Stimulated activated CD8-positive, alpha-beta memory T cell treated with anti-CD3 and anti-CD28 coated beads, Interleukin-15, amount 100 ng/mL, for 24 hours (primary cell): ENCODE measurements at places on chromosomes 1 and 21.

DNA sequence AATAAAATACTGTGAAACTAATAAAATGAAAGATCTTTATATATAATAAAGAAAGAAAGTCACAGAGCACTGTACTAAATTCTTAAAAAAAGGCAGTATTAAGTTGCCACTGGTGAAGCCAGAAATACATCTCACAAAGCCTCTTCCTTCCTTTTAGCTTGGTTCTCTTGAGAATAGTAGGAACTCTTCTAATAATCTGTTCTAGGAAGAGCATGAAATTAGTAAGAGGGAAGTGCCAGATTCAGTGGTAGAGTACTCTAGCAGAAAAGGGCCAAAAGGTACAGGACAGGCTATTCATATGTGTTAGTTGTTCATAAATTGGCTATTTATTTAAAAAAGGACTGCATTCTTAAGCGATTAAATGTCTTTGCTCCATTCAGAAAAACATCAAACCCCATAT, 33.7 kb downstream of the CTTNBP2NL start:
- no peak for DNase-seq

- DNase-seq = no peak
Observed at GRCh38 chr1:9822897-9823692, 670 bp downstream of the CLSTN1 start.

DNA sequence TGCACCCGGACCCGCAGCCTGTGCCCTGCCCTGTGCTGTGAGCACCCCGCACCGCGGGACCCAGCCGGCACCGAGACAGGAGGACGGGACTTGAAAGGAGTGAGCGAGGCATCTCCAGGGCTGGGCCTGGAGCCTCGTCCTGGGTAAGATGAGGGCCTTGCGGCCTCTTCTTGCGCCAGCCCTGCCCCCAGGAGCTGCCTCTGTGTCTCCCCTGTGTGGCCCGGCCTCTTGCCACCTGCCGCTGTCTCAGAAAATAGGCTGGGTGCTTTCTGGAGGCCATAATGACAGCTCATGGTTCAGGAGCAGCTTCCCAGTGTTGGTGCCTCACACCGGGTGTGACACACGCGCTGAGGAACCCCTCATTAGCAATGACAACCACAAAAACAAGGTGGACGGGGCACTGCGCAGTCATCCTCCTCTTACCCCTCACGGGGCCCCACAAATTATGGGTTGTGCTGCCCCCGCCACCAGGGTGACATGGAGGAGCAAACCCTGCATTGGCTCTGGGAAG, 161.5 kb upstream of the C1orf174 start:
- no peak for DNase-seq

DNA sequence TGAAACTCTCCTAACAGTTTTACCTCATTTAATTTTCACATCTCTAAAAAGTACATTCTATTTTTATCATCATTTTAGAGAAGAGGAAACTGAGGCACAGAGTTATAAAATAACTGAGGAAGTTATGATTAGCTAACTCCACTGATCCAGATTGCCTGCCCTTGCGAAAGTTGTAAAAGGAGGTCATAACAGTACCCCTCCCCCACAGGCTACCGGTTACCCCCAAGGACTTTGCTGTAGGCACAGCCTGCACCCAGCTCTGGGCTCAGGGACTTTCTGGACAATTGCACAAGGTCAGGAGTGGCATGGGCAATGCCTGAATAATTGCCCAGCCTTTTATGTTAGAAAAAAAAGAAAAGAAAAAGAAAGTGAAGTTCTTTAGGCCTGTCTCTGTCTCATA, 22.7 kb downstream of the PIGM start:
- DNase-seq = no peak

- no peak for DNase-seq
Observed at GRCh38 chr21:45888386-45889009, 93.1 kb upstream of the COL6A1 start.

DNA sequence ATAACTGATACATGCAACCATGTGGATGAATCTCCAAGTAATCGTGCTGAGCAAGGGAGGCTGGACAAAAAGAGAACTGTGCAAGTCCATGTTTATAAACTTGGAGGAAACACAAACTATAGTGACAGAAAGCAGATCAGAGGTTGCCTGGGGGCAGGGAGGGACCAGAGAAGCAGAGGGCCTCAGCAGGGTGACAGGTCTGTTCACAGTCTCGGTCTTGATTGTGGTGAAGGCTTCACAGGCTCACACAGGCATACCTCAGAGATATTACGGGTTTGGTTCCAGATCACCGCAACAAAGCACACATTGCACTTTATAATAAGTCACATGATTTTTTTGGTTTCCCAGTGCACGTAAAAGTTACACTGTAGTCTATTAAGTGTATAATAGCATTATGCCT, 28.5 kb downstream of the ACOT7 start:
- DNase-seq = no peak

DNA sequence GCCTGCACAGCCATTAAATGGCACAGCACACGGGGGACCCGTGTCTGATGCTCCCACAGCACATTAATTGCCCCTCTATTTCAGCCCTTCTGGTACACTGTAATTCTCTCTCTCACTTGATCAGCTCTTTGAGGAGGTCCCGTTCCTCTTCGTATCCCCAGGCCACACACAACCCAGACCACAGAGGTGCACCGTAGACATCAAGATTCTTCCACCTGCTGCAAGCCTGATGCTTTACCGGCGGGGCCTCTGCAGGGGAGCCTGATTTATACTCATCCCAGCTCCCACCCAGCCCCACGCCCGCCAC, 759 bp downstream of the SMYD3 start:
- no peak for DNase-seq

GRCh38 chr1:24255226-24255625, 63.9 kb upstream of the GRHL3 start:
- no peak for DNase-seq

DNA sequence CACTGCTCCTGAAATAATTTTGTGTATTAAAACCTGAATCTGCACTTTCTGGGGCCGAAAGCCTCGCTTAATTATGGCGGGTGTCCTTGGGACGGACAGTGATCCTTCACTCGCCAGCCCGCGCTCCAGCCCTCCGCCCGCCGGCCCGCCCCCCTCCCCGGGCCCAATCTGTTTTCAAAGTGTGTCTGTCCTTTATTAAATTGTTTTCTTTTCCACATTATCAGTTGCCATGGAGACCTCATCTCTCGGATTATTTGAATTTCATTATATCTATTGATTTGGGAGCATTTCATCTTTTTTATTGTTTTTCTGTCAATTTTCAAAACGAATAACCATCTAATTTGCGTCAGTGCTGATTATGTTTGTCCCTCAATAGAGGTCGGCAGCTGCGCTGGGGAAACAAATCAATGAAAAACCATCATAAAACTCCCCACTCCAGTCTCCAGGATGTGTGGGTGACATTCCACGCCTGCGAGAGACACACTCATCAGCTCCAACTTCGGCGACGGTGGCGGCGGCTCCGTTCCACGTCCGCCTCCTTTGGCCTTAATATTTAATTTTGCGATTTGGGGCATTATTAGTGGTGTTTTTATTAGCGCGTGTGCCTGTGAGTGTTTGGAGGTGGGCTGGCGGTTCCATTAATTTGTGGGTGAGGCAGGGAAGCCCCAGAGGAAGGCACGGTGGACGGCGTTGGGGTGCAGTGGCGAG, 123.9 kb downstream of the CASZ1 start:
- no peak for DNase-seq

GRCh38 chr1:19909971-19910370, 13.4 kb downstream of the PLA2G2E start:
- no peak for DNase-seq

- no peak for DNase-seq
Observed at GRCh38 chr1:60423146-60423780, 349.7 kb upstream of the C1orf87 start.

- DNase-seq = no peak
Observed at GRCh38 chr1:2126331-2127186, 68.0 kb downstream of the FAAP20 start.

DNA sequence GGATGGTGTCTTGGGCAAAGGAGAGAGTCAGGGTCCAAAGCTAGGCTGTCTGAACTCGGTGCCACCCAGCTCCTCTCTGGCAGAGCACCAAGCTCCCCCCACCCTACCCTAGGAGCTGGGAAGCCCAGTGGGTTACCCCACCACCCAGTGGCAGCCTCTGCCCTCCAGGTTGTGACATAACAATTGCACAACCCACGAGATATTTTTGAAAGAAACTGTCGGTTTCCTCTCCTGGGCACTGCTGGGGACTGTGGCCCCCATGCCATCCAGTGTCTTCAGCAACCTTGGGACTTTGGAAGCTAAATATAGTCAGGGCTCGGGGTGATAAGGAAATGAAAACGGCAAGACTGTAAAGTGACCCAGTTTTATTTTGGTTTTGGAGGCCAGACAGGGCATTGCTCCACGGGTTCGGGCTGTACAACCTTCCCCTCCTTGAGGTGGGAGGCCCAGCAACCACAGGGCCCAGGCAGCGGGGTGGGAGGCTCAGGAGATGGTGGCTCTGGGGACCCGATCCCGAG, 1.4 kb downstream of the CITED4 start:
- no peak for DNase-seq

- no peak for DNase-seq
Observed at GRCh38 chr1:228684607-228685006, 50.7 kb upstream of the RHOU start.

- no peak for DNase-seq
Observed at GRCh38 chr1:2000432-2000831, 3.2 kb downstream of the CFAP74 start.

DNA sequence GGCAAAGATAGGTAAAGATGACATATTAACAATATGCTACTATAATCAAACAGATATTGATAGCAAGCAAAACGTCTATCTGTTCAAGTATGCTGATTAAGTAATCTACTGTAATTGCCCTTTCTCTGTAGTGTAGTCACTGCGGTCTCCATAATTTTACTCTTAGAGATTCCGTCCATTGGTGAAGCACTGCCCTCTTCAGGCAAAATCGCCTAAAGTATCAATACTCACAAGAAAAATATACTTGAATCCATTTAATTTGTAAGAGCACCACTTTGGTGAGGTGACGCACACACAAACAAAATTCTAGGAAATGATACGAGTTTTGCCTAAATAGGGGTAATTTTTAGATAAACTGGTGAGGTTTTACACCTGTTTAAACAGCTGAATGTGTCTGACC, 434.6 kb upstream of the CHRM3 start:
- no peak for DNase-seq

- no peak for DNase-seq
Observed at GRCh38 chr1:168236836-168237611, 11.2 kb downstream of the SFT2D2 start.

- DNase-seq = no peak
Observed at GRCh38 chr1:162366671-162367070, 10.0 kb downstream of the SPATA46 start.
